GM13976 (cell line): ENCODE measurements at places on chromosomes 12 and 14.

DNA sequence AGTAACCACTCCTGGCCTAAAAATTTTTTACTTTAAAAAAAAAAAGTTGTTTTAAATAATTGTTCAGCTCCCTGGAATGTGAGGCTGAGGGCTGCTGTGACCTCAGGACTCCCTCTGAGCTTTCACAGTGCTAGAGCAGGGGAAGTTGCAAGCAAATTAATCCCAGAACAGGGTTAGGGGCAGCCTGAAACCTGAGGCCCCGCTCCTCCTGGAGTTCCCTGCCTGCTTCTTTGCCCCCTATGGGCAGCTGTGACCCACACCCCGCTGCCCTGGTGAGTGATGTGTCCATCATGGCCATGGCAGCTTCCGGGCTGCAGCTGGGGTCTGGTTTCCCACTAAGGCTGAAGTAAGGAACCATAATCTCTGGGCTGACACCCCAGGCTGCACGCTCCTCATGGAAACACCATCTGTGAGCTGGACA is 9.5 kb downstream of the RITA1 start:
- no peak for DNase-seq

- no peak for DNase-seq
These were observed 67.7 kb upstream of the ZDHHC17 start for GRCh38 chr12:76696186-76696585.

- no peak for DNase-seq
These were observed 183.8 kb downstream of the FOXA1 start for GRCh38 chr14:37411079-37411735.

- DNase-seq: no peak
These were observed 136.8 kb upstream of the NOS1 start for GRCh38 chr12:117498256-117498655.

DNA sequence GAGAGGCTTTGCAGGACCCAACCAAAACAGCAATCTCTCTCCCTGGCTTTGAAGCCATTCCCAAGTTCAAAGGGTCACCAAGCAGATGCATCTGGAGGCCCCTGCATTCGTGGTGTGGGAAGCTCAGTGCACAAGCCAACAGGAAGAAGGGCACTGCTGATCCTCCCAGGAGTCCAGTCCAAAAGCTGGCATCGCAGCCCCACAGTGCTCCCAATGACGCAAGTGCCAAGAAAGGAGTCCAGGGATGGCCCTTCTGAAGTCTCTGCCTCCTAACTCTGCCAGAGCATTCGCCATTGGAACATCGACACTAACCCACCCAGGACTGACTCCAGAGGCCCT is 25.1 kb downstream of the PXN start:
- DNase-seq: no peak

GRCh38 chr14:92258934-92259333 is 64.0 kb upstream of the SLC24A4 start:
- no peak for DNase-seq

DNA sequence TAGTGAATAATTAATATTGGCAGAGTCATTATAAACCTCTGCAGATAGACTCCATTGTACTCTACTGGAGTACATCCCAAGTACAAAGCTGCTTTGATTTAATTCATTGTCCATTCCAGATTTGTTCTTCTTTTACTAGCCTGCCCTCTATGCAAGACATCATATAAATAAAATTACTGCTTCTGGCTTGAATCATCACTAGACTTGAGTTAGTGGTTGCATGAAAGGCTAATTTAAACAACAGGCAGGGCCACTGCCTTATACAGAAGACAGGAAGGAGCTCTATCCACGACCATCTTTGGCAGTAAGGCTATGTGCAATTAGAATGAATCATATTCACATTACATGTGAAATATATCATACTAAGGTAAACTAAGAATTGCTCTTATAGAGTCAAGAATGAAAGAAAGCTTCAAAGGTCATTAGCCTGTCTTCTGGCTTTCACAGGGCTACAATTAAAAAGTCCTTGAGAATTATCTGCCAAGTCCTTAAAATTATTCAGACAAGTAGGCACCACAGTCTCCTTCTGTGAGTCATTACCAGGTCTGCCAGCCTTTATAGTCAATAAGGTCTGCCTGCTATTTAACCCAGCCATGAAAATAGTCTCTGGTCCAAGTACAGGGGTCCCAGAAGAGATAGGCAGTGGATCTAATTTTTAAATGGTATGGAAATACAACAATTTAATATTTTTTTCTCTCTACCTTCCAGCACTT is 631.8 kb downstream of the TMTC2 start:
- DNase-seq: no peak

DNA sequence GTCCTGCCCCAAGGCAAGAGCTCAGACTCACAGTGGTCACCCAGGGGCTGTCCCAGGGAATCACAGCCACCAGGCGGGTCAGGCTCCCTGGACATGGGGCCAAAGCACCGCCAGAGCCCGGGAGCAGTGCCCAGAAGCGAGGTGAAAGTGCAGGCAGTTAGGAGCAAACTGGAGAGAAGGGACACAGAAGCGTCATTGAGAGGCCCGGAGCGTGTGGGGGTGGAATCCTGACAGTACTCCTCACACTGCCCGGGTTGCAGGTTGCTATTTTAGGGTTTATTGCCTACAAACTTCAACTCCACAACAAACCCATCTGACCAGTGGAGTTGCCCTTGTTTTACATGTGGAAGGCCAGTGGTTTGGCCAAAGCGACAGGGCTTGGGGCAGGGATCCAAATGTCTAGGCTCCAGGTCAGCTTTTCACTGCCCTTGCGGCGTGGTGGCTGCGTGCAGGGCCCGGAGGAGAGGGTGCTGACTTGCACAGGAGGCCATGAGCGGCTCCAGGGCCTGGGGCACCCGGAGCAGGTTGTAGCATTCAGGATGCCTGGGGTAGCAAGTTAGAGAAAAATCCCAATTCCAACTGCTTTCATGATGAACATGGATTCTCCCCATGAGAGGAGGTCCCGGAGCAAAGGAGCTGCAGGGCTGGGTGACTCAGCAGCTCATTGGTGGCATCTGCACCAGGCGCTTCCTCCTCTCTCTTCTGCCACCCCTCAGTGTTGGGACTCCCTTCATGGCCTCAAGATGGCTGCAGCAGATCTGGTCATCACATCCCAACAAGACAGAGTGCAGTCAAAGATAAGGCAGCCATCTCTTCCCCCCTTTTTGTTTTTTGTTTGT is 112.3 kb upstream of the NCOR2 start:
- no peak for DNase-seq

GRCh38 chr14:99758121-99758821 is 34.9 kb upstream of the EML1 start:
- DNase-seq: no peak

GRCh38 chr14:50941151-50941550 is 3.1 kb downstream of the PYGL start:
- DNase-seq: no peak

- DNase-seq: no peak
These were observed 100.4 kb downstream of the EFCAB11 start for GRCh38 chr14:89853936-89854693.

DNA sequence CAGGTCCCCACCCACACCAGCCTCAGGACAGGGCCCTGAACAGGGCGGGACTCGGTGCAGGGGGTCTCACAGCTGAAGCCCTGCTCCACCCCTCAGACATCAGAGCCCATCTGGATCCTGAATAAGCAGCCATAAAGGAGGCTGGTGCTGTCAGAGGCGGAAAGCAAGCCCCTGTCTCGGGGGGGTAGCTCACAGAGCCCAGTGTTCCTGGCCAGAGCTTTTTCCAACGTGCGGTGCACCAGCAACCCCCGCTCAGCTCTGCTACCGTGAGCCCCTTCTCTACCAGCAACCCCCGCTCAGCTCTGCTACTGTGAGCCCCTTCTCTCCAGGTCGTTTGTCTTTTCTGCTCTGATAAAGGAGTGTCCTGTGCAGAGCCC is 136.5 kb upstream of the SFSWAP start:
- no peak for DNase-seq

DNA sequence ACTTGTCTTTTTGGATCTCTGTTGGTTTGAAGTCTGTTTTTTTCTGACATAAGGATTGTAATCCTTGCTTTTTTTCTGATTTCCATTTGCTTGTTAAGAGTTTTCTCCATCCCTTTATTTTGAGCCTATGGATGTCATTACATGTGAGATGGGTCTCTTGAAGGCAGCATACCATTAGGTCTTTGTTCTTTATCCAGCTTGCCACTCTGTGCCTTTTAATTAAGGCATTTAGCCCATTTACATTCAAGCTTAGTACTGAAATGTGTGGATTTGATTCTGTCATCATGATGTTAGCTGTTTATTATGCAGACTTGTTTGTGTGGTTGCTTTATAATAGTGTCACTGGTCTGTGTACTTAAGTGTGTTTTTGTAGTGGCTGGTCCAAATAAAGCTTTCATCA is 100.0 kb downstream of the CCDC91 start:
- no peak for DNase-seq

DNA sequence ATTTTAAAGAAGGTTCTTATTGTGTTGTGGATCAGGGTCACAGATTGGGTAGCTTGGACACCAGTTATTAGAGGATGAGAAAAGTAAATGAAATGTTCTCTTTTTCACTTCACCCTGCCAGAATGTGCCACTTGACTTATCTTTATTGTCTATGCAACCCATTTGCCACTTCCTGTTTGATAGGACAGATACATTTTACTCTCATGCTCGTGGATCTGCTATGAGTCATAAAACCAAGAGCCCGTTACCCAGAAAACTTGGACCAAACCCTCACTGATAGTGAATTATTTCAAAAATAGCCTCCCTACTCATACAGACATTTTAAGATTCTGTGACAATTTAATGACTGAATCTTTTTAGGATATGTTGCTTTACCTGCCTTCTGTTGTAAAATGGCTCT is 1.8 kb downstream of the ISCA2 start:
- no peak for DNase-seq

DNA sequence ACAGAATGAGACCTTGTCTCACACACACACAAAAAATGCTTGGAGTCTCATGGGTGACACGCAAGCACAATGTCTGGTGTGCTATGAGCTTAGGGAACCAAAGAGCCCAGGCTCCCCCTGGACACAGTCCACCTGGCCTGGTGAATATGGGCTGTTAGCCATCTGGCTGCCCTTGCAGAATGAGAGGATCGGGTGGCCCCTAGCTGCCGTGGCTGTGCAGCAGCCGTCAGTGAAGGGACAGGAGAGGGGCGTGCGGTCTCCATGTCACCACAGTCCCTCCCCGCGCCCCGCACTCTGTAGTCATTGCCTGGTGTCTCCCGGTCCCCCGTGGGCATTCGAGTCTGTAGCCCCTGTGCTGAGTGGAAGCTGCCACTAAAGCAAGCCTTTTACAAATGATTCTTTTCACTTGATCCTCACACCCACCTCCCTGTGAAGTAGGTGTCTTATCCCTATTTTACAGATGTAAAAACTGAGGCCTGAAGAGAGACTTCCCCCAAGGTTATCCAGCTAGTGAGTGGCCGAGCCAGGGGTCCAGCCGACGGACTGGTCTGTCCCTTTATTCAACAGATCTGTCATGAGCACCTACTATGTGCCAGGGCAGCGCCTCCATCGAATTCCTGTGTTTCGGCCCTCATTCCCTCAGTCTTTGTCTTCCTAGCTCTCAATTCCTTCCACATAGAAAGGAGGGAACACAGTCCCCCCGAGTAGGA is 18.8 kb downstream of the MVK start:
- DNase-seq: no peak

GRCh38 chr12:63078906-63079305 is 72.1 kb downstream of the AVPR1A start:
- no peak for DNase-seq

DNA sequence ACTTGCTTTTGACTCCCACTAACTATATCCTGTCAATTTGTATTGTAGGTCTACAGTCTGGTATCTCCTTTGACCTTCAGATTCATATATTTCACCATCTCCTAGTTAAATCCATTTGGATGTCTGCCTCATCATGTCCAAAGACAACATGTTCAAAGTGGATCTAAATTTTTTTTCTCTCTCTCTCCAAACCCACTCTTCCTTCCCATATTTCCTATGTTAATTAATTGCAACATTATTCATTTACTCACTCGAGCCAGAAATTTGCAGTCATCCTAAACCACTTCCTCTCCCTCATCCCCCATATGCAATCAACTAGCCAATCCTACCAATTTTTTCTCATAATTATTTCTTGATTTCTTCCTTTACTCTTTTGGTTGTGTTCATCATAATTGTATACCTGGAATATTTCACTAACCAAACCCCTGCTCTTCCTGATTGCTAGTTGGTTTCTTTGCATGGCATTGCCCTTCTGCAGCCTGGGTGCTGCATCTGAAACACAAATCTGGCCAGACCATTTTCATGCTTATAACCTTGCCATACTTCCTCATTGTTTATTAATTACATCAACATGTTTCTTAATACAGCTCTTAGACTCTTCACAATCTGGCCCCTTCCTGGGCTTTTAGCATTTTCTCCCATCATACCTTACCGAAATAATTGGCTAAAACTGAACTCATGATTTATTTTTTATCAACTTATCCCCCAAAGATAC is 442.2 kb downstream of the ADAMTS20 start:
- DNase-seq: no peak

- no peak for DNase-seq
These were observed 92.3 kb upstream of the FERMT2 start for GRCh38 chr14:53043027-53043581.

GRCh38 chr14:52313462-52313861 is 650 bp upstream of the PTGER2 start:
- DNase-seq: no peak

GRCh38 chr12:120858306-120859088 is 45.7 kb downstream of the SPPL3 start:
- no peak for DNase-seq

DNA sequence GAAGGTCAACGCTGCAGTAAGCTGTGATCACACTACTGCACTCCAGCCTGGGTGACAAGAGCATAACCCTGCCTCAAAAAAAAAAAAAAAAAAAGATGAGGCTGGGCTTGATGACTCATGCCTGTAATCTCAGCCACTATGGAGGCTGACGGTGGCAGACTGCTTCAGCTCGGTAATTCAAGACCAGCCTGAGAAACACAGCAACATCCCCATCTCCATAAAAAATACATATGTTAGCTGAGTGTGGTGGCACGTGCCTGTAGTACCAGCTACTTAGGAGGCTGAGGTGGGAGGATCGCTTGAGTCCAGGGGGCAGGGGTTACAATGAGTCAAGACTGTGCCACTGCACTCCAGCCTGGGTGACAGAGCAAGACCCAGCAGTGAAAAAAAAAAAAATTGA is 50.4 kb downstream of the GXYLT1 start:
- no peak for DNase-seq

- DNase-seq: no peak
These were observed 22.7 kb upstream of the KRT78 start for GRCh38 chr12:52871291-52872039.
